CD4-positive, alpha-beta T cell treated with Interferon gamma for 1 hour (primary cell): ENCODE measurements at places on chromosomes 7 and 10.

GRCh38 chr7:44764665-44765578 lies 16.3 kb downstream of the ZMIZ2 start:
- no peak for DNase-seq

DNA sequence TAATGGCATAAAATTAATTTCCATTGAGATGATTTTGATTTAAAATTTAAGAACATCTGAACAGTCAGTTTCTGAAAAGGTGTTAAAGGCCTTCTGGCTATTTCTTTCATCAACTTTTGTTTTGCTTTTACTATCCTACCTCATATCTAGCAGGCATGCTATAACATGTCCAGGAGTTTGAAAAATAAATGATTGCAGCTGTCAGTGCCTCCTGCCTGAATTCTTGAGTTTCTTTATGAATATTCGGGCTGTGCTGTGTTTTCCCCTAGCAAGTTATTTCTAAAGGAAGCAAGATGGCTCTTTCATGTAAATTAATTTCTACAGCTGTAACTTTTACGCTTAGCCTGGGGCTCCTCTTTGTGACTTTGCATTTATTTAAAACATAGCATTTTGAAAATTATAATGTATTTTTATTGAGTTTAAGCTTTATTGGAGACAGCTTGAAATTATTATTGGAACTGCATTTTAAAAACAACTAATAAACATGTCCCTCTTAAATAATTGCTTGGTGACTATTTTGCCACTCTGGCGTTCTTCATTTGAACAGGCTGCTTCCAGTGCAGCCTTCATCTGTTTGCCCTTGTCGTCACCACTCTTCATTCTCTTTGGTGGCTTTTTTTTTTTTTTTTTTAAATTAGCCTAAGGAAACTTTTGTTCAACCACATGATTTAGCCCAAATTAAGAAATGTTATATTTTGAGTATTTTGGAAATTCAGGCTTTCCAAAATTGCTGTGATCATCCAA lies 1083.4 kb upstream of the LRRN3 start:
- DNase-seq = no peak

DNA sequence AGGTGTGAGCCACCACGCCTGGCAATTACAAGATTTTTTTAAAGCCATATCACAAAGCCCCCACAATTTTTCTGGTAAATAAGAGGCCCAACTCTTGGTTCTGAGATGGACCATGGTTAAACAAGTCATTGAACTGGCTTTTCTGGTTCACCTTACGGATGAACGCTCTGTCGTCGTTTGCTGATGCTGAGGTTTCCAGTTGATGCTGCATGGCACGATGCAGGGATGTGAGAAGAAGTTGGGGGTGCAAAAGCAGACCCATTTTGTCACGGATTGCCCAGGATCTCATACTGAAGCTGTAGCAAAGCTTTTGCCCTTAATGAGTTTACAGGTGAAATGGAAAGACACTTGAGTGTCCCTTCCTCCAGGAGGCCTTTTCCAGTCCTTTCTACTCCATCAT lies 2.0 kb upstream of the IL2RA start:
- DNase-seq = no peak

- DNase-seq = no peak
Measured at GRCh38 chr10:804787-805619, 115.5 kb upstream of the DIP2C start.

- DNase-seq = no peak
Measured at GRCh38 chr7:151702961-151703360, 174.0 kb downstream of the PRKAG2 start.
